ENCODE measurements at places on chromosomes 3 and 15. TPM values are rescaled to one million over a fixed set of nuclear protein-coding genes. Genes with fewer than 3 reads are reported as not detected.

DNA sequence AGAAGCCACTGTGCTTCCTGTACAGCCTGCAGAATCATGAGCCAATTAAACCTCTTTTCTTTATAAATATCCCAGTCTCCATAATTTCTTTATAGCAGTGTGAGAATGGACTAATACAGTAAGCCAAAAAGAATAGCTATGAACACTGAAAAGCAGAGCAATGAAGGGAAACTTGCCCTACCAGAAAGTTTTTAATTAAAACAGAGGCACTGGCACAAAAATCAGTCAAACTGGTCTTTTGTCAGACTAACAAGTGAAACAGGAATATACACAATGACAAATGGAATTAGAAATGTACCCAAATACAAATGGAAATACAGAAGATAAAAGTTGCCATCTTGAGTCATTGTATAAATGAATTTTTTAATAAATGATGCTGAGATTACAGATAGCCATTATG is 40.5 kb downstream of the POLQ start:
- H3K4me1 ChIP-seq, result no peaks in the 10 kb centered on the region
- no peaks in the 10 kb centered on the region for H3K27me3 ChIP-seq
- DNase-seq, result no peak

- H3K27me3 ChIP-seq, result no peaks in the 10 kb centered on the region
- peak overlapping the region; percentile 71 for H3K4me3 ChIP-seq
Measured at GRCh38 chr3:14124223-14124614, 451 bp downstream of the CHCHD4 start.

DNA sequence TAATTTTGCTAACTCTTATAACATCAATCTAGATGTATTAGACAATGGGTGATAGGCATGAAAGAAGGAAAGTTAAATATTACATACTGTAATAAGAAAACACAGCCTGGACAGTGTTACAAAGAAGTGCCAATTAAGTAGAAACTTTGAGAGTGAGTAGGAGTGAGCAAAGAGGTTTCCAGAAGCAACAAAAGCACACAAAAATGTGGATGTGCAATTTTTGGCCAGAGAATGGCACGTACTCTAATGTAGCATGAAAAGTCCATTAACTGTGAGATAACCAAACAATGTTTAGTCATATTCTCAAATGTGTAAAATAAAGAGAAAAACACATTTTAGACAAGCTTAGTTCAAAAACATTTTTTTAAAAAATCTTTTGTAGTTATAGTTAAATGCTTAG is 567.3 kb downstream of the ROBO1 start:
- no peak overlapping the region for H3K4me3 ChIP-seq
- H3K27me3 ChIP-seq, result no peaks in the 10 kb centered on the region
- no peaks in the 10 kb centered on the region for H3K36me3 ChIP-seq
- H3K27ac ChIP-seq, result no peak overlapping the region

CLASP2 gene
- total RNA-seq, result 85.0 TPM

DZIP1L gene
- total RNA-seq, result 7.6 TPM
